PC-3 (cell line): ENCODE measurements at places on chromosomes 3 and 15. TPM values are rescaled to one million over a fixed set of nuclear protein-coding genes. Genes with fewer than 3 reads are reported as not detected.

Gene MYH15
- 2.4 and 2.8 TPM in 2 replicates for total RNA-seq

DNA sequence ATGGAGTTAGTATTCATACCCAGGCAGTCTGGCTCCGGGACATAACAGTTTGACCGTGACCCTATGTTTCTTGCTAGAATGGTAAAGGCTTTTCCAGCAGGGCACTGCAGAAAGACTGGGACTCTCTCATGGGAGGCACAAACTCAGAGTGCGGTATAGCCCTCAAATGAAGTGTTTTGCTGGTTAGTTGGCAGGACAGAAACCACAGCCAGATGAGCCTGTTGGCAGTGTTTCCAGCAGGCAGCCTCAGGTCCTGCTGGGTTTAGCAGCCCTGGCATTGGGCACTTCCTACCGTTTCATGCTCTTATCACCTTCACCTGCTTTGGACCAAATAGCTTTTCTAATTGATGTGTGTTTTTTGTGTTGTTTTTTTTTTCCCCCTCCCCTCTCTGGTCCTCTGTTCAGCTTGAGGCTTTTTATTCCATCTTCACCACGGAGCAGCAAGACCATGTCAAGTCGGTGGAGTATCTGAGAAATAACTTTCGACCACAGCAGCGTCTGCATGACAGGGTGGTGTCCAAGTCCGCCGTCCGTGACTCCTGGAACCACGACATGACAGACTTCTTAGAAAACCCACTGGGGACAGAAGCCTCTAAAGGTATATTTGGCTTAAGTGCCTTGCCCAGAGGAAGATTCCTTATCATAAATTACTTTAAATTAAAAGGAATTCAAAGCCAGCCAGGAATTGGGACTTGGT, 205.6 kb downstream of the FEZF2 start:
- DNase-seq, result no peak

GRCh38 chr3:157868196-157868595, 238.0 kb downstream of the SHOX2 start:
- DNase-seq, result no peak

DNA sequence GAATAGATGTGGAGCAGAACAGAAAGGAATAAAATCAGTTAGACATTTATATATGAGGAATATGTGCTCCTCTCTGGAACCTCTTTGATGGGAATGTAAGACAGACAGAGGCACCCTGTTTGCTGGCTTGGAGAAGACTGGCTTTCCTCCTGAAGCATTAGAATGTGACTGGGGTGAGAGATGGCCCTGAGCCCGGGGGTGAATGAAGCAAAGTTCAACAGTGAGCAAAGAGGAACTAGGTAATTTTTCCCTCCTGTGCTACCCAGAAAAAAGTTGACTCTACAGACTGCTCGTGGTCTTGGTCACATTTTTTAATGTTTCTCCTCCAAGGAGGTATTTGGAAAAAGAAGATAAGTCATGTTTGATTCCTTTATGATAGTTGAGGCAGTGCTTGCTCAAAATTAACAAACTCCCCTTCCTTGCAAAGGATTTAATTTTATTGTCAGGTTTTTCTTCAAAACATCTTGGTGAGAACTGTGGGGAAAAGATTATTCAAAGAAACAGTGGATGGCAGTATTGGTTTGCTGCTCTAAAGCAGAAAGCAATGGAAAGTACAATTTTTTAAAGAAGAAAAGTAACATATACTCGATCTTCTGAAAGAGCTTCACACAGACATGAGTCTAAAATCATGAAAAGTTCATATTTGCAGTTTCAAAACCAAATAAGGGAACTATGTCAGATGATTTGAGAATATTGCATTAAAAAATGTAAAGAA, 370.4 kb upstream of the CDIN1 start:
- no peak for DNase-seq

Gene IQCF5
- not detected in 2 replicates for total RNA-seq

Gene GOLGA6L9
- 5.6 and 8.1 TPM in 2 replicates for total RNA-seq

Gene SCAANT1
- total RNA-seq, result not detected in 2 replicates

DNA sequence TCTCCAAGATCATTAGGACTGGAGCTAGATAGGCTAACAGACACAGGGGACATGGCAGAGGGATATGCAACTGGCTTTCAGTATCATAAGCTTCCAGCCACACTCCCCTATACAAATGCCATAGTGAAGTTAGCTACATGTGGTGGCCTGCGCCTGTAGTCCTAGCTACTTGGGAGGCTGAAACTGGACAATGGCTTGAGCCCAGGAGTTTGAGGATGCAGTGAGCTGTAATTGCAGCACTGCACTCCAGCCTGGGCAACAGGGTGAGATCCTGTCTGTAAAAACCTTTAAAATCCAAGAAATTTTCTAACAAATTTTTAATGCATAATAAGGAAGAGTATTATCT, 37.3 kb downstream of the DLG1 start:
- DNase-seq, result no peak

- DNase-seq, result no peak
Measured at GRCh38 chr15:76105391-76105790, 45.6 kb downstream of the TMEM266 start.
